ENCODE measurements at places on chromosomes 1 and 21.

DNA sequence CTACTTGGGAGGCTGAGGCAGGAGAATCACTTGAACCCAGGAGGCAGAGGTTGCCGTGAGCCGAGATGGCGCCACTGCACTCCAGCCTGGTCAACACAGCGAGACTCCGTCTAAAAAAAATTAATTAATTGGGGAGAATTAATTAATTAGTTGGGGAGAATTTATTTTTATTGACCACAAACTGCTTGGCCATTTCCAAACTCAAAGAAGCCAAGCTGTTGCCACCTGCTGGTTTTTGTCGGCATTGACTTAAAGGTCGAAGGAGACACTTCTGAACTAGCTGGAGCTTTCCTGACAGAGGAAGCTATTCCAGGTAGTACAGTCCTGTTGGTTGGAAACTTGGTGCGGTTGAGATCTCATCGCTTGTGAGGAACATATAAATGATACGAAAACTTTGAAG is 13.1 kb downstream of the MAP1LC3C start:
- no peak for DNase-seq

DNA sequence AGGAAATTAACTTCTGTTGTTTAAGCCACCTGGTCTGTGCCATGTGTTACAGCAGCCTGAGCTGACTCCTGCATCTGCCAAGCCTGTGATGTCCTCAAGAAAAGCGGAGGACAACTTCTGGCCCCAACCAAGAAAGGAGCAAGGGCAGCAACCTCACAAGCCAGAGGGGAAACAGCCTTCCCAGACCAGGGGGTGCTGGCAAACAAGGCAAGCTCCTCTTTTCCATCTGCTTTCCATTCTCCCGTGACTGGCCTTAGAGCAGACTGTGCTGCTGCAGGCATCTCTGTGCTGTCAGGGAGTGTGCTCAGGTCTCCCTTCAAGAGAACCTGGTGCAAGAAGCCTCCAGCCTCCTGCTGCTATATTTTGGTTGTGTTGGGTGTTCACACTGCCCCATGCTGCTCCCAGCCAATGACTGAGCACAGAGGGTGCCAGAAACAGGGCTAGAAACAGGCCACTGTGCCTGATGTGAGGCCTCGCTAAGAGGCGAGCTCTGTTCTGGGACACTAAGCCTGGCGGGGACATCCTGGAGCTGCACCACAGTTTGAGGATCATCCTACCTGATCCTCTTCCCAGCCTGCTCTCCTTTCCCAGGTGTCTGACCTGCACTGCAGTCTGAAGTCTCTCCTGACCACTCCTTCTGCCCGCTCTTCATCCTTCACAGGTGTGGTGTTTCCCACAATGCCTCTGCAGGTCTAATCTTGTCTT is 27.5 kb upstream of the SLAMF9 start:
- DNase-seq = no peak

DNA sequence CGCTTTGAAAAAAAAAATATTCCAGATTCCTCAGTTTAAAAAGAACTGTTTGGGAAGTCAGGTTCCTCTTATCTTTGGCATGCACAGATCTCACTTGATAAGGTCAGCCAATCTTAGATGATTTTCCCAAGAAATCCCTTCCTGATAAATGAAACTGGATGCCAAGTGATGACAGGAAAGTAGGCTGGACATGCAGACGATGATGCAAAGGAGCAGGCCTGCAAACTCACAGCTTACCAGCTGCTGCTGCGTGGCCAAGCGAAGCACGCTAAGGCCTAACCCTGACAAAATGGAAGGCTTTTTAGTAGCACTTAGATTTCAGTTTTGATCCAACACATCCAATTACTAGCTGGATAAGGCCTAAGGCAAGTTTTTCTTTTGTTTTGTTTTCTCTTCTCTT is 10.1 kb downstream of the TADA1 start:
- no peak for DNase-seq

DNA sequence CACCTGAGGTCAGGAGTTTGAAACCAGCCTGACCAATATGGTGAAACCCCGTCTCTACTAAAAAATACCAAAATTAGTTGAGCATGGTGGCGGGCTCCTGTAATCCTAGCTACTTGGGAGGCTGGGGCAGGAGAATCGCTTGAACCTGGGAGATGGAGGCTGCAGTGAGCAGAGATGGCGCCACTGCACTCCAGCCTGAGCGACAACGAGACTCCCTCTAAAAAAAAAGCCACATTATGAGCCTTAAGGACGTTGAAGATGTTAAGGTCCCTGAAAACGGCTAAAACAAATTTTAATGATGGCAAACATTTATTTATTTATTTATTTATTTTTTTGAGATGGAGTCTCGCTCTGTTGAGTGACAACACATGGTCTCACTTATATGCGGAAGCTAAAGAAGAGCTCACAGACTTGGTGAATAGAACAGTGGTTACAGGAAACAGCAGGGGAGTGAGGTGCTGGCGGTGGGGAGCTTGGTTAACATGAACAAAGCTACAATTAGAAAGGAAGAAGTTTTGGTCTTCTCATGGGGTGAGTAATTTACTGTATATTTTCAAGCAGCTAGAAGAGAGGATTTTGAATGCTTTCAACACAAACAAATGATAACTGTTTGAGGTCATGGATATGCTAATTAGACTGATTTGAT is 47.1 kb downstream of the TCP10L start:
- no peak for DNase-seq

- no peak for DNase-seq
Measured at GRCh38 chr1:81802457-81802706, 1.6 kb downstream of the ADGRL2 start.

- no peak for DNase-seq
Measured at GRCh38 chr1:56557746-56558145, 21.6 kb downstream of the PLPP3 start.

Measured in HS-27A (cell line).